ENCODE measurements at places on chromosomes 3 and 15. TPM values are rescaled to one million over a fixed set of nuclear protein-coding genes. Genes with fewer than 3 reads are reported as not detected.

Gene NR1I2
- total RNA-seq: 0.74 TPM

Gene TMEM40
- total RNA-seq: not detected

Gene SLC51A
- 0.49 TPM for total RNA-seq

Gene GP5
- total RNA-seq: under 0.01 TPM

Gene CFAP44
- total RNA-seq: 5.4 TPM

Gene CIDEC
- total RNA-seq: not detected

Gene TERC
- 55.3 TPM for total RNA-seq

Gene LRRIQ4
- 0.49 TPM for total RNA-seq

Gene RAD51
- 0.74 TPM for total RNA-seq

Gene CLDN18
- total RNA-seq: under 0.01 TPM

Gene COMMD2
- 68.1 TPM for total RNA-seq

Gene A4GNT
- total RNA-seq: not detected

Gene SKOR1
- 0.25 TPM for total RNA-seq

Gene LRRC31
- not detected for total RNA-seq

Gene FOXB1
- not detected for total RNA-seq

Gene DPPA4
- total RNA-seq: 0.98 TPM

Gene SCAANT1
- total RNA-seq: not detected

Gene SMAD6
- total RNA-seq: 1.7 TPM

Gene REC114
- not detected for total RNA-seq

Gene ARHGAP11A
- 11.6 TPM for total RNA-seq
